ENCODE measurements at places on chromosomes 4 and X. TPM values are rescaled to one million over a fixed set of nuclear protein-coding genes. Genes with fewer than 3 reads are reported as not detected.

Gene FOXR2
- total RNA-seq, result not detected

Gene DACH2
- not detected for total RNA-seq

Gene RNF175
- 0.17 TPM for total RNA-seq

Gene MAGEA10
- total RNA-seq, result not detected

Gene CLCN4
- total RNA-seq, result 8.0 TPM

Gene FAM184B
- total RNA-seq, result not detected

Gene HSD17B13
- 0.95 TPM for total RNA-seq

Gene PNMA6F
- not detected for total RNA-seq

Gene SSX4
- not detected for total RNA-seq

Gene OTOP1
- total RNA-seq, result not detected

Gene ADGRG2
- total RNA-seq, result 12.5 TPM

Gene AMOT
- 35.4 TPM for total RNA-seq

Gene ZNF630
- total RNA-seq, result 6.0 TPM

Gene RAB33A
- 1.2 TPM for total RNA-seq

Gene FABP2
- not detected for total RNA-seq

Gene ZNF185
- 16.5 TPM for total RNA-seq
